Stimulated activated CD4-positive, alpha-beta T cell treated with anti-CD3 and anti-CD28 coated beads, Interleukin-12 subunit alpha, Interleukin-12 subunit beta, amount 100 ng/mL, for 48 hours (primary cell): ENCODE measurements at places on chromosomes 5 and 9.

GRCh38 chr9:81372628-81373191 is 316.6 kb downstream of the TLE1 start:
- DNase-seq, result no peak

GRCh38 chr9:127904561-127905003 is 5.2 kb upstream of the ST6GALNAC6 start:
- no peak for DNase-seq

DNA sequence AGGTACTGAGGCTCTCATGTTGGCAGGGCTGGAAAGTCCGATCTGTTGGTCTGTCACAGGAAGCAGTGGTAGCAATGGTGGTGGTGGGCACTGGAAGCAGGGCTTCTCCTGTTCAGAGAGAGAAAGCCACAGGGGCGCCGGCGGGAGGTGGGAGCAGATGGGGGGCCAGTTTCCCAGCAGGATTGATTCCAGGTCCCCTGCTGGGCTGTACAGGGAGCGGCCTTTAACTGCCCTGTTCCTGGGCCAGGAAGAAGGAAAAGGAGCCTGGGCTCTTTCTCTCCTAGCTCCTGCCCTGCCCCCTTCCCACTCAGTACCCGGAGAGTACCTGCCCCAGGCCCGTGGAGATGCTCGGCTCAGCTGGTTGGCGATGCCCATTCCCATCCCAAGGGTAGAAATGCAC is 2.6 kb upstream of the DAB2IP start:
- no peak for DNase-seq

- no peak for DNase-seq
Observed at GRCh38 chr9:86545090-86545489, 190.9 kb upstream of the TUT7 start.

GRCh38 chr5:65654713-65655112 is 29.9 kb downstream of the SHLD3 start:
- no peak for DNase-seq

DNA sequence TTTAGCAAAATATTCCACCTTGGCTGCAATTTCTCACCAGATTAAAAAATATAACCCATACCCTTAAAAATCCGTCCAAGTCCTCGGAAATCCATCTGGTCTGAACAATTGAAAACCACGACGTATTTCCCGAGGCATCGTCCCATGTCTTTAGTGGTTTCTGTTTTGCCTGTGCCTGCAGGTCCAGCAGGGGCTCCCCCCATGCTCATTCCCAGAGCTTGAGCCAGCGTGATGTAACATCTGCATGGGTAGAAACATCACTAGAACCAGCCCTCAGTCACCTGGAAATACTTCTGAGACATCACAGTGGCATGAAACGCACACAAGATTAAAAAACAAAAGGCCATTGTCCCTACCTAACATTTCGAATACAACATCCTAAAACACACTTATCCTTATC is 114.0 kb downstream of the DNAH5 start:
- no peak for DNase-seq

GRCh38 chr5:33479311-33479710 is 38.5 kb downstream of the TARS1 start:
- no peak for DNase-seq
